ENCODE measurements at places on chromosomes 16 and 17. TPM values are rescaled to one million over a fixed set of nuclear protein-coding genes. Genes with fewer than 3 reads are reported as not detected.

DNA sequence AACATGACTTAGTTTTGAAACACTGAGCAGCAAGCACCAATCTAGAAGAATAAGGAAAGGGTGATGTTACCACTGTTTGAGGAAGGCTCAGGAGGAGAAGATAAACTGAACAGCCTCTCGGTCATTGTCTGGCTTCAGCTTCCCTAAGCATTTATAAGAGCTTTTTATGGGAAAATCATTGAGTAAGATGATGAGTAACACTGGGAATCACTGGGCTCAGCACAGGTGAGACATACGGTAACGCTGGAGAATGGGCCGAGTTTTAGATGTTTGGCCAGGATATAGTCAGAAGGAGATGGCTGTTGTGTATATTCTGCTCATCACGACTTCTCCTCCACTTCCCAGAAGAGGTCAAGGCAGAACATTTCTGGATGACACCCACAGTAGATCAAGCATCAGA lies 42.2 kb upstream of the ALOX12 start:
- no peak for DNase-seq

- DNase-seq: no peak
Observed at GRCh38 chr17:8154608-8155155, 2.5 kb upstream of the PER1 start.

DNA sequence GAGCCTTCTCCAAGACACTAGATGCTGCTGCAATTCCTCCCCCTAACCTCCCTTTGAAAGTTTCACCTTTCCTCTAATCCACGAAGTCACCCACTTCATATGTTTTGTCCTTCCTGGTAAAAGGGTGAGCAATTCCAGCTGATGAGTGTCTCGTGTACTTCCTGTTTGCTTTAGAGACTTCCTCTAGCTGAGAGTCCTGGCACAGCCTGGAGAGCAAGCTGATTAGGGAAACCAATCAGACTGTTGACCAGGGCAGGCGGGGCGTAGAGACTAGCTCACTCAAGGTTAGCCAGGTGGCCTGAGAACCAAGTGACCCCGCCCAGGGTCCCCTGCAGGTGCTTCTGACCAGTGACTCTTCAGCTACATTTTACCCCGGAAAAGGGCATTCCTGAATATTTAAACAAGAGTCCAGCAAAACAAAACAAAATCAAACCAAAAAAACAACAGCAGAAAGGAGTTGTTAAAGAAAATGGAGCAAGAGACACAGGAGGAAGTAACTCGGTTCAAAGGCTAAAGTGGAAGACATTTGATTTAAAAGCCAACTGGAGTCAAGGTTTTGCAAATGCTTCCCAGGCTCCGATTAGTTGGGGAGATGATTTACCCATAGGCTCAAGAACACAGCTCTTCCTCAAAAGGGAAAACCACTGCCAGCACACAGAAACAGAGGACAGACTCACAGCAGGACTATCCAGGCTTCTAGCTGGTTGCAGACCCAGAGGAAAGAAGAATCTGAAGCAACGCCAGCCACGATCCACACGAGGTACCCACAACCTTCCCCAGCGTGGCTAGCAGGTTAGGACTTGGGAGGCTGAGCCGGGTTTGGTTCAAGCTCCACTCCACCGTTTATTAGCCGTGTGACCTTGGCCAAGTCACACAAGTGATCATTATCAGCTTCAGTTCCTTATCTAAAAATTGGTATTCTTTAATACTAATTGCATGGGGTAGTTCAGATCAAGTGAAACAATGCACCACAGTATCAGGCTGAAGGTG lies 13.4 kb downstream of the HSPB9 start:
- peak; percentile 91 for DNase-seq

GRCh38 chr17:73613271-73614233 lies 30.7 kb downstream of the SDK2 start:
- no peak for DNase-seq

- no peak for DNase-seq
Observed at GRCh38 chr17:6948562-6948961, 47.3 kb upstream of the ALOX12 start.

DNA sequence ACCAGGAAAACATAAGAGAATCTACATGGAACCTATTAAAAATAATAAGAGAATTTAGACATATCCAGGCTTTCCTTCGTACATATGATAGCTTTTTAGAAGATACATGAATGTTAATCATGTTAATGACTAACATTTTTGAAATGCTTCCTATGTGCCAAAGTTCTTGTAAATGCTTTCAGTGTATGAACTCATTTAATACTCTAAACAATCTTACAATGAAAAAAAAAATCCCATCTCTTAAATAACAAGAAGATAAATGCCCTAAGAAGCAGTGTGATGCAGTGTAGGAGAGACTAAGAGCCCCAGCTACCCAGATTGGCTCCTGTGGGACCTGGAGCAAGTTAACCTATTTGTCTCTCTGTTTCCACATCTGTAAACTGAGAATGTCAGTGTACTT lies 220.4 kb upstream of the MYOCD start:
- no peak for DNase-seq

GRCh38 chr16:22093996-22094395 lies 1.7 kb downstream of the VWA3A start:
- DNase-seq: no peak

GRCh38 chr16:79723583-79724168 lies 123.1 kb upstream of the MAF start:
- DNase-seq: no peak

GRCh38 chr17:37761059-37761458 lies 16.2 kb upstream of the HNF1B start:
- DNase-seq: no peak

DNA sequence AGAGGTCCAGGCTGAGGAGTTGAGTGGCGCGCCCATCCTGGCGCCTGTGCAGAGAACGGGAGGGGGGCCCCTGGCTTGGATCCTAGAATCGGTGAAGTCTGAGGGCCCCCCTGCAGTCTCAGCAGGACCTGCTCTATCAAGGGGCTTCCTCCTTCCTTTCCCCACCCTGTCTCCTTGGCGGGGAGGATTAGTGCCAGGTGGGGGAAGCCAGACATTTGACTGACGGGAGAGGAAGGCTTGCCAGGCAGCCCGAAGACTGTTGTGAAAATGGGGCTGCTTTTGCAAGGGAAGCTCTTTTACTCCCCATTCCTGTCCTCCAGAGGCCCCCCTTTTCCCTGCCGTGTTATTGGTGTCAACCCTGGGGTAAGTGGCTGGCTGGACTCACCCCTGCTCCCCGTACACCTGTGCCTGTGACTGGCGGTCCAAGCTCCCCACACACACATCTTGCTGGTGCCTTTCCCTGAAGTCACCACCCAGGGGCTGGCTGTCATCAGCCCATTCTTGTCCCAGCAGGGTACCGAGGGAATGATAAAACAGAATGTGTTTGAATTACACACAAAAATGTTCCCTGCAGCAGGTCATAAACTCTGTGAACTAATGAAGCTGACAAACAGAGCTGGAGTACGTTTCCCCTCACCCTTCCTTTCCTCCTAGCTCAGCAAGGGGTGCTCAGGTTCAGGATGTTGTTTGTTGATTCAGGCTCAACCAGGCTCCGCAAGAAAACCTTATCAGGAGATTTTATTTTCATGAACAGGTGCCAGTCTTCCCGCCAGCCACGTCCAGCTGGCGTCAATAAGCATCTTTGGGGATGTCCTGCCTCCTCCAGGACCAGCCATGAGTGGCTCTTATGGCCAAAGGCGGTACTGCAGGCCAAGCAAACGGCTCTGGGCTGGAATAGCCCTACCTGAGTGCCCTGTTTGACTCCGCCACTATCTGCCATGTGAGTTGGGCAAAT lies 4.4 kb upstream of the ARMC7 start:
- peak; percentile 55 for DNase-seq

DNA sequence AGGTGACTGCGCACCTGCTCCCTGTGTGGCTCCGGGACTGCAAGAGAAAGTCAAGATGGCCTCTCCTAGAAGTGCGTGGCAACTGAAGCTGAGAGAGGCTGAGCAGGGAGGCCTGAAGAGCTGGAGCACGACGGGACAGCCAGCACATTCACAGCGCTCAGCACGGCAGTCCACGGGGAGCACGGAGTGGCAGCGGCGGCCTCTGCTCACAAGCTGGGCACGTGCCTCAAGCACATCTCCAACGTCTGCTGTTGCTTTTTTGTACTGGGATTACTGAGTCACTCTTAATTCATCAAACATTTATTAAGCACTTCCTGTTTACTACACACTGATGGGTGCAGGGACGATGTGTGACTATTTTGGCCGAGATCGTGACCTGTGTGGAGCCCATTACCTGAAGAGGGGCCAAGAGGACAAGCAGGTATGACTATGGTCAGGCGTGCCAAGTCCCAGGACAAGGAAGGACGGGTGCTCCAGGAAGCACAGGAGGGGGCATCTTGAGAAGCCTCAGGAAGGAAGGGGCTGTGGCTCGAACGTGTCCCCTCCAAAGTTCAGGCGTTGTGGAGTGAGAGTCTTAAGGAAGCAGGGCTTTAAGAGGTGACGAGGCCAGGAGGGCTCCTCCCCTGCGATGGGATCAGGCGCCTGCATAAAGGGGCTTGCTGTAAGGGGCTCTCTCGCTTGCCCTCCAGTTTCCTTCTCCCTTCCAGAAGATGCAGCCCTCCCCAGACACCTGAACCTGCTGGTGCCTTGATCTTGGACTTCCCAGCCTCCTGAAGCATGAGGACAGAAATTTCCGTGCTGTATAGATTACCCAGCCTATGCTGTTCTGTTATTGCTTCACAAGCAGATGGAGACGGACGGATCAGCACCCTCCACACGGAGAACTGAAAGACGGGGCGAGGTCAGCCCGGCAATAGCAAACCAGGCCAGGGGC lies 105.8 kb downstream of the ADCY9 start:
- DNase-seq: no peak

DNA sequence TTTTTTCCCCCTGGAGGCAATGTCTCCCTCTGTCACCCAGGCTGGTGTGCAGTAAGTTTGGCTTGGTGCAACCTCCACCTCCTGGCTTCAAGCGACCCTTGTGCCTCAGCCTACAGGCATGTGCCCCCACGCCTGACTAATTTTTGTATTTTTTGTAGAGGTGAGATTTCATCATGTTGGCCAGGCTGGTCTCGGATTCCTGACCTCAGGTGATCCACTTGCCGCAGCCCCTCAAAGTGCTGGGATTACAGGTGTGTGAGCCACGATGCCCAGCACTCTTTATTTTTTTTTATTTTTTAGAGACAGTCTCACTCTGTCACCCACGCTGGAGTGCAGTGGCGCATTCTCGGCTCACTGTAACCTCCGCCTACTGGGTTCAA lies 113.2 kb downstream of the ABCC6 start:
- no peak for DNase-seq

DNA sequence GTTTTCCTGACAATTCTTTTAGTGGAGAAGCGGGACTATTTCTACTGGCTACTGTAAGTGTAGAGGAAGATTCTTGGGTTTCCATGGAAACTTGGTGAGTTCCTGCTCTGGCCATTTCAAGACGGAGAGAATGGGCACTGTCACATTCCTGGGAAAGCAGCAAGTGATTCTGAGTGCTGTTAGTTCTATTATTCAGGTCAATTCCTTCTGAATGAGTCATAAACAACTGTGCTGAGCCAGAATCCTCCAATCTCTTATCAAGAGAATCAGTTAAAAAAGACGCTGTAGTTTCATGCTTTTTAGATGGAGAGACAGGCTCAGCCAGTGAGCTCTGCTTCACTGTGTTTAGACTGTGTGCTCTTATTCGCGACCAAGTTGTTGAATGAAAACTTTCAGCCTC lies 19.6 kb downstream of the AKAP10 start:
- peak; percentile 31 for DNase-seq

DNA sequence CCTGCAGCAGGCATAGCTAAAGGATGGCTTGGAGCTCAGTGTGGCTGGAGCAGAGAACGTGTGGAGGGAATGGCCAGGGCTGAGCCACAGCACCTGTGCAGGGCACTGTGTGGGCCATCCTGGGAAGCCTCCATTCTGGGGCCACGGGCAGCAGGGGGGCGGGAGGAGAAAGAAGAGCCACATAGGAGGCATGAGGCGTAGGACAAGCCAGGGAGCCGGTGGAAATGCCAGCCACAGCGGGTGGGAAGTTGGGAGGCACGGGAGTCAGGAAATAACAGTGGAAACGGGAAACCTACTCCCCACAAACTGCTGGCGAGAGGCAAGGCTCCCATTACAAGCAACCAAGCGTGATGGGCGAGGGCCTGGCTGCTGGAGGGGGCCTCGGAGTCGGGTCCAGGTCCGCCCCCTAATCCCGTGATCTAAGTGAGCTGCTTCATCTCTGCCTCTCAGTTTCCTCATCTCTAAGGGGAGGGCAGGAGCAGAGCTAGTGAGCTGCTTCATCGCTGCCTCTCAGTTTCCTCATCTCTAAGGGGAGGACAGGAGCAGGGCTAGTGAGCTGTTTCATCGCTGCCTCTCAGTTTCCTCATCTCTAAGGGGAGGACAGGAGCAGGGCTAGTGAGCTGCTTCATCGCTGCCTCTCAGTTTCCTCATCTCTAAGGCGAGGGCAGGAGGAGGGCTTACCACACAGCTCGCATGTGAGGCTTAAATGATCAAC lies 104.9 kb downstream of the ADCY9 start:
- DNase-seq: no peak

- DNase-seq: peak; percentile 50
Observed at GRCh38 chr16:10501016-10501607, 79.3 kb downstream of the EMP2 start.

- DNase-seq: no peak
Observed at GRCh38 chr16:1103636-1103980, 7.6 kb upstream of the C1QTNF8 start.

DNA sequence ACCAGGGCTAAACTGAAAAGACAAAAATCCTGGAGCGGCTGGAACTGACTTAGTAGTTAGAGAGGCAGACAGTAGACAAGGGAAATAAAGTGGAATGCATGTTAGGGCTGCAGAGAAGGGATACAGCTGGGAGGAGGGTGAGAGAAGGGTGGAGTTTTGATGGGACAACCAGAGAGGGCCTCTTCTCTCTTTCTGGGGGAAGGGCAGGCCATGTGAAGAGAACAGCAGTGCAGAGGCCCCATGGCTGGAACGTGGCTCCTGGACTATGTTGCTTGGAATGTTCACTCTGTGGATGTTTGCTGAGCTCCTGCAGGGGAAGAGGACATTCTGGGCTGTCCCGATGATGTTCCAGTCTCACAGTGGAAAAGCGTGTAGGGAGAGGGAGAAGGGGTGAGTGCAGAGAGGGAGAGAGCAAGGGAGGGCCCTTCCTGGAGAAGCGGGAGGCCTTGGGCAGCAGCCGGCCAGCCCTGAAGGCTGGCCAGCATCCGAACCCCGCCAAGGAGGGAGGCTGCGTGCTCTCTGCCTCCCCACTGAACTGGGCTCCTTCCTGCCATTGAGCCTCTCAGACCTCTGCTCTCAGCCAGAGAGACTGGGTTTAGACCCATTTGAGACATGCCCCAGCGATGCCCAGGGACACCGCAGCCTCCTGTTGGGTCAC lies 33.1 kb upstream of the GSE1 start:
- DNase-seq: no peak

Gene MPP3
- polyA plus RNA-seq: 1.8 TPM

Gene NPIPA7
- 65.3 TPM for polyA plus RNA-seq

Gene GUCY2D
- polyA plus RNA-seq: not detected

Gene AARS1
- 163 TPM for polyA plus RNA-seq

Data from HepG2 (cell line).